SJCRH30 (cell line): ENCODE measurements at places on chromosomes 4 and X. TPM values are rescaled to one million over a fixed set of nuclear protein-coding genes. Genes with fewer than 3 reads are reported as not detected.

Gene PPP1R2C
- not detected in 2 replicates for total RNA-seq

Gene P2RY8
- total RNA-seq = 0.05 and 0.08 TPM in 2 replicates

Gene SEPTIN6
- total RNA-seq = 70.9 and 73.8 TPM in 2 replicates

Gene ENPEP
- total RNA-seq = 0.56 and 1.2 TPM in 2 replicates

Gene GLRA3
- not detected in 2 replicates for total RNA-seq

Gene MXRA5
- total RNA-seq = 49.6 and 52.0 TPM in 2 replicates

Gene TBC1D8B
- 0.16 and 0.20 TPM in 2 replicates for total RNA-seq

Gene IBSP
- total RNA-seq = not detected in 2 replicates

Gene KLHL13
- total RNA-seq = 47.0 and 48.3 TPM in 2 replicates

Gene CT55
- total RNA-seq = 0.08 and 0.40 TPM in 2 replicates

Gene OTC
- total RNA-seq = not detected in 2 replicates

Gene PLP1
- total RNA-seq = not detected in 2 replicates

Gene MAGEB10
- not detected in 2 replicates for total RNA-seq

Gene FSTL5
- 0.02 TPM in 1 of 2 replicates, not detected in the other for total RNA-seq

Gene CTAG1B
- not detected in 2 replicates for total RNA-seq

Gene FOXR2
- not detected in 2 replicates for total RNA-seq

Gene ABCG2
- total RNA-seq = 0.12 and 0.35 TPM in 2 replicates

Gene DDIT4L
- 7.3 and 8.4 TPM in 2 replicates for total RNA-seq

Gene AREG
- total RNA-seq = not detected in 2 replicates

Gene PRICKLE3
- 3.4 TPM in 2 replicates for total RNA-seq

Gene KDR
- total RNA-seq = 0.28 and 0.38 TPM in 2 replicates

Gene BANK1
- 0.14 and 1.1 TPM in 2 replicates for total RNA-seq

Gene NKX6-1
- 4.2 and 4.7 TPM in 2 replicates for total RNA-seq

Gene DNAAF6
- total RNA-seq = not detected in 2 replicates

Gene AMTN
- 0.23 and 0.26 TPM in 2 replicates for total RNA-seq

Gene NDP
- total RNA-seq = 0.08 TPM in 1 of 2 replicates, not detected in the other

Gene PCDH19
- total RNA-seq = 0.30 TPM in 2 replicates

Gene NCAPG
- 122 and 123 TPM in 2 replicates for total RNA-seq

Gene TMPRSS11A
- not detected in 2 replicates for total RNA-seq

Gene CSAG1
- 0.41 and 0.63 TPM in 2 replicates for total RNA-seq

Gene INPP4B
- 20.9 and 25.2 TPM in 2 replicates for total RNA-seq

Gene TIGD2
- 34.6 and 36.4 TPM in 2 replicates for total RNA-seq

Gene USP26
- not detected in 2 replicates for total RNA-seq

Gene USP27X
- total RNA-seq = 2.5 and 2.9 TPM in 2 replicates

Gene LANCL3
- total RNA-seq = not detected in 2 replicates

Gene SUPT20HL2
- 0.05 and 0.18 TPM in 2 replicates for total RNA-seq

Gene HSPA4L
- total RNA-seq = 4.7 and 4.8 TPM in 2 replicates

Gene MPC1L
- total RNA-seq = not detected in 2 replicates

Gene C1QTNF7
- total RNA-seq = not detected in 2 replicates

Gene GIMD1
- total RNA-seq = not detected in 2 replicates

Gene SLC34A2
- total RNA-seq = not detected in 2 replicates

Gene SPANXN4
- total RNA-seq = not detected in 2 replicates

Gene UNC5C
- total RNA-seq = not detected in 2 replicates

Gene AFF2
- total RNA-seq = 0.06 and 0.10 TPM in 2 replicates

Gene RPGR
- total RNA-seq = 8.4 and 9.8 TPM in 2 replicates
